HCT116 (cell line): ENCODE measurements at places on chromosomes 3 and 15. TPM values are rescaled to one million over a fixed set of nuclear protein-coding genes. Genes with fewer than 3 reads are reported as not detected.

GMPS gene
- 119 TPM for total RNA-seq

- no peak for DNase-seq
Measured at GRCh38 chr3:78285032-78285728, 1245.3 kb downstream of the ROBO2 start.

CYP1A2 gene
- not detected for total RNA-seq

GRCh38 chr3:157093096-157093495, 66.9 kb downstream of the CCNL1 start:
- no peak for DNase-seq

C3orf22 gene
- not detected for total RNA-seq

SH2D7 gene
- total RNA-seq, result not detected

- no peak for DNase-seq
Measured at GRCh38 chr3:188905547-188905946, 266.2 kb upstream of the TPRG1 start.

- no peak for DNase-seq
Measured at GRCh38 chr3:183779896-183780465, 45.4 kb downstream of the MAP6D1 start.
